ENCODE measurements at places on chromosomes 11 and 22.

DNA sequence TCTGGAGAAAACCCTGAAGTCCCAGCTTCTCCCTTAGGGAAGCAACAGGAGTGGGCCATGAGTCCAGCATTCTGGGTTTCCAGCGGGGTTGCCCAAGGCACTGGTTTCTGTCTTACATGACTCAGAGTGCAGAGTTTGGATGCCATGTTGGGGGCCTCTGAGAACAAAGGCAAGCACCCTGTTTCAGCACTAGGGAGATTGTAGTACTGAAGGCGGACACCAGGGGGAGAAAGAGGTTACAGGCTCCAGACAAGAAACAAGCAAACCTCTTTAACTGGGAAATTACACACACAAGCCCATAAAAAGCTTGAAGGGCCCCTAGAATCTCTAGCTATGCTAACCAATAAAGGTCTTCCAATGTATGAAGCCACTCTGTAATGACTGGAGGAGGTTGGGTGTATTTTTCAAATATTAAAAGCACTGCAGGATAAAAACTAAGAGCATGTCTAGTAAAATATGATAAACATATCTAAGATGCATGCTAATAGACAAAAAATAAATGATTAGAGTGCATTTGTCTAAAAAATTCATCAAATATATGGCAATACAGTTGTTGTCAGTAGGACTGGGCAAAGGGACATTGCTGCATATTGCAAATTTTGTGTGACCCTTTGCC, 7.1 kb downstream of the MS4A6E start:
- no peak for DNase-seq

DNA sequence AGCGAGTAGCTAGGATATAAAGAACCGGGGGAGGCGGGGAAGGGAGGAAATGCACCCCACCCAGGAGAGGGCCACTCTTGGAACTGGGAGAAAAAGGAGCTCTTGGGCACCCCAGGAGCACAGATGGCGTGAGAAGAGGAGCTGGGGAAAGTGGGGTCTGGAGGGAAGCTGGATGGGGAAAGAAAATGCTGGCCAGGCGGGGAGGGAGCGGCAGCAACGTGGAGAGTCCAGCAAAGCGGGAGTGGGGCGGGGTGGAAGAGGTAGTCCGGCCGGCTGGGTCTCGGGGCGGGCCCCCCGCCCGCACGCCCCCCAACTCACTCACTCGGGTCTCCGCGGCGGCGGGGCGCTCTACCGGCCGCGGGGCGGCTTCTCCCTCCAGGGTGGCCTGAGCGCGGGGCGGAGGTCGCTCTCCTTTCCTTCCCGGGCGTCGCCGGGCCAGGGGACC, 522 bp downstream of the TOB2 start:
- peak; percentile 35 for DNase-seq

DNA sequence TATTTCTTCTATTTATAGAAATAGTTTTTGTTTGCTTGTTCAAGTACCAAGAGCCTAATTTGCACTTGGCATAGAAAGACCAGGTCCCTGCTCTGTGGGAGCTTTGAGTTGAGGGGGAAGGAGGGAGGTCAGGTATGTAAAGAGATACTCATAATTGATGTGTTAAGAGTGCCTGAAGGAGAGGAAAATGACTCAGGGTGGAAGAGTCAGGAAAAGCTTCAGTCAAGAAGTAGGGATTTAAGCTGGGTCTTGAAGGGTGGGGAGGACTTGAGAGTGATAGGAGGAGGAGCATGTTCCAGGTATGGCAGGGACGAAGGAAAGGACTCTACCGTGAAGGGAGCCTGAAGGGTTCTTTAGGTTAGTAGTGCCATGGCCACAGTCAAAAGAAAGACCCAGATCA, 9.0 kb downstream of the RBX1 start:
- no peak for DNase-seq

DNA sequence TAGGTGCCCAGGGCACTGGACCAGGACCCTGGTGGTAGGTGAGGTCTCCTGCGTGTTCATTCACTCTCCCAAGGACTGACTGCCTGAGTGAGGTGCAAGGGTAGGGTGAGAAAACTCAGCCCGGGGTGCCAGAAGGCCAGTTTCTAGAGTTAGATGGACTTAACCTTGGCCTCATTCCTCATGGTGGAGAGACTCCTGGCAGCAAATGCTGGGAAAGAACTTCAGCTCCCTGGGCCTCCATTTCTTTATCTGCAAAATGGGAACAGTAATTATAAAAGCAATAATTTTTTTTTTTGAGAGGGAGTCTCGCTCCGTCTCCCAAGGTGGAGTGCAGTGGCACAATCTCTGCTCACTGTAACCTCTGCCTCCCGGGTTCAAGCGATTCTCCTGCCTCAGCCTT, 47.7 kb downstream of the TRIOBP start:
- DNase-seq, result no peak

GRCh38 chr11:47550288-47551047, 2.5 kb downstream of the CELF1 start:
- no peak for DNase-seq

GRCh38 chr11:10892250-10892649, 34.4 kb upstream of the ZBED5 start:
- DNase-seq, result no peak

DNA sequence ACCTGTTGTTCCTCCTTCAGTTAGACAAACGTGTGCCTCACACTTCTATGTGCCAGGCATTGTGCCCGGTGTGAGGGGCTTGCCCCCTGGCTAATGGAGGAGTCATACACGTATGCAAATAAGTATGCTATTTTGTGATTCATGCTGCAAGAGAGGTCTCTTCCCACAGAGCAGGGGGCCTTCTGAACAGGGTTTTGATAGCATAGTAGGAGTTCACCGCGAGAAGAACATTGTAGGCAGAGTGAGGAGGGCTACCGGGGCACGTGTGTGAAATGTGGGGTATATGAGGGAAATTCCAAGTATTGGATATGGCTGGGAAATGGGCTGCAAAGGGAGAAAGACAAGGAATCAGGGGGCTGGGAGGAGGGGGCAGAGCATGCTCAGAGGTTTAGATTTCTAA, 84.5 kb downstream of the NECTIN1 start:
- no peak for DNase-seq

Measured in foreskin fibroblast (primary cell).